Bronchial epithelial cell (primary cell): ENCODE measurements at places on chromosomes 7 and 10.
A peak's percentile ranks its signal among the peaks of the same experiment; 100 is the strongest.

GRCh38 chr7:4225881-4226523 is 456.1 kb upstream of the FOXK1 start:
- DNase-seq: no peak

DNA sequence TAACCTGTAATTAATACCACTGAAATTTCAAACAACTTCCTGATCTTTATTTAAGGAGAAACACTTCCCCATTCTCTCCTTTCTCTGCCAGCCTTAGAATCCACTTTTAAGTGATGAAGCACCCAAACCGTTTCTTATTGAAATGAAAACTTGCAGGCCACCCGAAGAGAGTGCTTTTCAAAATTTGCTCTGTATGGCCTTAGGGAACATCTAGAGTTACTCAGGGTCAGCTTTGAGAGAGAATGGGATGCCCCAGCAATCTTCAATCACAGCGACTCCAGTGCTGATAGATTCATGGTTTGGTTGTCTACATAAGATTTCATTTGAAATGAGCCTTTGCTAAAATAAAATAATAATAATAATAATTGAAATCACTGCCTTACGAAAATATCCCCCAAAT is 323.1 kb downstream of the PCLO start:
- no peak for DNase-seq

DNA sequence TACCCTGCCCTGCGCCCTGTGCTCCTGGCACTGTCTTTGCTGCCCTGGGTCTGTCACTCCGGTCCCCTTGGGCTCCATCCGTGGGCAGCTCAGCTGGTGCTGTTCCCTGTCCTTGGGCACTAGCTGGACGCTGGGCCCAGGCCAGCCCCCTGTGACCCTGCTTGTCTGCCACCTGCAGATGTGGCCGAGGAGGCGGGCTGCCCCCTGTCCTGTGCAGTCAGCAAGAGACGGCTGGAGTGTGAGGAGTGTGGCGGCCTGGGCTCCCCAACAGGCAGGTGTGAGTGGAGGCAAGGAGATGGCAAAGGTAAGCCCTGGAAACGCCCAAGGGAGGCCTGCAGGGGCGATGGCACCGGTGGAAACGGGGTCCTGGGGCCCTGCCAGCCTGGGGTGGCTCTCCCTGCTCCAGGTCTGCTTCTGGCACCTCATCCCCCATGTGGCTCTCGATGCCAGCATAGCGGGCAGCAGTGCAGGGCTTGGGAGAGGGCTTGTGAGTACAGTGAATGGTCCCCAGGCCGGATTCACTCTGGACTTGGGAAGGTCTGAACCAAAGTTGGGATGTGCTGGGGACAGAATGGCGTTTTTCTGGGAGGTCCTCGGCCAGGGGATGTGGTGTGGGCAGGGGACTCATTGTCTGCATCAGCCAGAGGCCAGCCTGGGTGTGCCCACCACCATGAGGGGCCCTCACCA is 26.2 kb upstream of the CSGALNACT2 start:
- no peak for DNase-seq

DNA sequence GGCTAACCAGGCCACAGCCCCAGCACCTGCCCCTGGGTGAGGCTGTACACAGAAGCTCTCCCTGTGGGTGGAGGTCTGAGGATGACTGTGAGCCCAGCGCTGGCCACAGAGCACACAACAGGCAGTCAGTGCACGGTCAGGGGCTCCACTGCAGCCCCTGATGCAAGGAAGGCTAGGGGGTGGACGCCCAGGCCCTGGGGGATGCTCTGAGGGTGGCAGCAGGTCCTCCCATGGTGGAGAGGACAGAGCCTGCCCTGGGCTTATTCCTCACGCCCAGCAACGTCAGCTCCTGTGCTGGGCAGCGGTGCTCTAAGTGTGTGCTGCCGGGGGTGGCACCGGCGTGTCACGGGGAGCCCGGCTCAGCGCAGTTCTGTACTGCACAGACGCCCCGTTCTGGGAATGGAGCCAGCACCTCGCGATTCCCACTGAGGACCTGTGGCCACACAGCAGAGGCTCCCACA is 223.2 kb downstream of the MAD1L1 start:
- DNase-seq: no peak

DNA sequence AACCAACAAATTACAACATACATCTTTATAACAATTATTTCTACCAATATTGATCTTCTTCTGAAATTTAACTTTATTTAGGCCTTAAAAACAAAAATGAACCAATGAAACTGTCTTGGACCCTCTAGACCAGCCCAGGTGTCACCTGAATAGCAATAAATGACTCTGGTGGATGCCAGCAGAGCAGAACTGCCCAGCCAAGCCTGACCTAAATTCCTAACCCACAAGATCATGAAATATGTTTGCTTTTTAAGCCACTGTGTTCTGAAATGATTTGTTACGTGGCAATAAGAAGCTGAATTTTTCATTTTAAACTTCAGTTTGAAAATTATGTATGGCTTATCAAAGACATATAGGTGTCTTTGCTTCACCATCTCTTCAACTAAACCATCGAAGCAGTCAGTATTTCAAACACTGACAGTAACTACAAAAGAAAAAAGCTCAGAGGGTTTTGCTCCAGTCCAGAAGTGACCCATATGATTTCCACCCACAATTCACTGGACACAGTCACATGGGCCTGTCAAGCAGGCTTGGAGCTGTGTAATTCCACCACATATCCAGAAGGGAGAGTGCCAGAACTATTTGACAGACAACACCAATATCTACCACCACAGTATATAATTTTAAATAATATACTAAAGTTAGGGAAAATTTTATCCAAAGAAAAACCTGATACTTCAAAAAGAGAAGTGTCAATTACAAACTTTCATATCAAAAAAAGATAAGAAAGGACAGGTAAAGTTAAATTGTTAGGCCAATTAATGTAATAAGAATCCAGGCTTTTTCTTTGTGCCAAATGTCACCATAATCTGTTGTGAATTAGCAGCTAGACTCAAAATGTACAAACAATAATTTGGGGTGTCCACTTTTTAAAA is 94.5 kb downstream of the KMT2C start:
- DNase-seq: peak; percentile 51

- DNase-seq: no peak
Measured at GRCh38 chr10:71603150-71603549, 116.4 kb downstream of the C10orf105 start.

DNA sequence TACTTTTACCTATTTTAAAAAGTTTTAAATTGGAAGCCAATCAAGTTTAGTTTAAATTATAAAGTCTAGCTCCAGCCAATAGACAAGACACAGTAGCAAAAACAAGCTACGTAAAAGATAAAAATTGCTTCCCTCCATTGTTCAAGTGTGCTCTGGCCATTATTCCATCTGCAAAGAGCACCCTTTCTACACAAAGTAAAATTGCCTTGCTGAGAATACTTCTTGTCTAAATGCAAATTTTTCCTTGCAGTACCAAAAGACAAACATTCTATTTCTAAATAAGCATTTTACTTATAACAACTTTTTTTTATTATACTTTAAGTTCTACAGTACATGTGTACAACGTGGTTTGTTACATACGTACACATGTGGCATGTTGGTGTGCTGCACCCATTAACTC is 75.9 kb upstream of the ZNF746 start:
- no peak for DNase-seq

DNA sequence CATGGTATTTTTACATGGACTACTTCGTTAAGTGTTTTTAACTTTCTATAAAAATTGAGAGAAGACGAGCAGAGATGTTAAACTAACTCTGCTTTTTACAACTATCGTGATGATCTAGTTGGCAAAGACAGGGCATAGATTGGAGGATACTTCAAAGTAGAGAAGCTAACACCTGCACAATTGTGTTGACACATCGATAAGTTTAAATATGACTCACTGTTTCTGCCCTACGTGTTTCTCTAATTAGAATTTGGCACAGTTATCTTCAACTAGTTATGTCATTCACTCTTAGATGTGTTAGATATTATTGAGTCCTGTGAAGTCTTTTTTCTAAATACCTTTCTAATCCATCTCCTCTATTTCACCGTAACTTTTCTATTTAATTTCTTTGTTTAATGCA is 68.5 kb upstream of the FERD3L start:
- peak; percentile 22 for DNase-seq

DNA sequence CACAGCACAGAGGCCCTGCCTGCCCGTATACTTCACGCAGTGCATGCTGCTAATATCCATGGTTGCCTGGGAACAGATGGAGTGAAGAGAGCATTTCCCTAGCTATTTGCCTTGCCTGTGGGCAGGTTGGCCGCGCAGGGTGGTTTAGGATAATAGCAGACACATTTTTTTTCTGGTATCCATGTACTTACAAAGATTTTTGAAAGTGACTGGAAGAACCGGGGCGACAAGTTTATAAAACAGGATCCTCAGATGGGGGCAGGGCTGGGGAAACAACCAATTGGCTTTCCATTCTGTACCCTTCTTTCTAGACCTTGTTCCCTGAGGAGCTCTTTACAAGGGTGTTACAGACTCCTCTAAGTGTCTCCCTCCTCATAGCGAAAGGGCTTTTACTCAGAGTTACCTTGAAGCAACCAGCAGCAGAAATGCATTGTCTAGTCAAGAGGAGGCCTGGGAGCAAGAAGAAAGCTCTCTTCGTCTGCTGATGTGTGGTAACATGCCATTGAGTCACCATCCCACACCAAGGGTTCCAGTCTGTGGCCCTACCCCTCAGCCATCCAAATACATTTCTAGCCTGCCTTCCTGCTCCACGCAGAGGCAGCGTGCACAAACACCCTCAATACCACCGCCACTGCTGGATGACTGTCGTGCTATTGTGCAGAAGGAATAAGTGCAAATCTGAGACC is 31.5 kb downstream of the MTURN start:
- peak; percentile 93 for DNase-seq

GRCh38 chr7:156251861-156252260 is 388.7 kb upstream of the RNF32 start:
- DNase-seq: no peak

- no peak for DNase-seq
Measured at GRCh38 chr10:78894089-78894840, 174.5 kb upstream of the ZMIZ1 start.

DNA sequence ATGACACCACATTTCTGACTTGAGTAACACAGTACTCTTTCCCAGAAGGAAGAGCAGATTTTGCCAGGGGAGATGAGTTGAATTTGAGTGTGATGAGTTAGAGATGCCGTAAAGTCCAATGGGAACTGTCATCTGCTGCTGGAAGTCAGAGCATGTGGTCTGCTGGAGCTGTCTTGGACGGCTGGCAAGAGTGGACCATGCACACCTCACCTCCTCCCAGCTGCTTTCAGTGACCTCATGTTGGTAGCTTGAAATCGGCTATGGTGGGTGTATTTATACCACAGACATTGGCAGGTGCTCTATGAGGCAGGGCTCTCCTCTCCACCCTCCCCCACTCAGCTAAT is 82.3 kb downstream of the COL13A1 start:
- no peak for DNase-seq

- no peak for DNase-seq
Measured at GRCh38 chr10:287814-288213, 152.6 kb downstream of the ZMYND11 start.

DNA sequence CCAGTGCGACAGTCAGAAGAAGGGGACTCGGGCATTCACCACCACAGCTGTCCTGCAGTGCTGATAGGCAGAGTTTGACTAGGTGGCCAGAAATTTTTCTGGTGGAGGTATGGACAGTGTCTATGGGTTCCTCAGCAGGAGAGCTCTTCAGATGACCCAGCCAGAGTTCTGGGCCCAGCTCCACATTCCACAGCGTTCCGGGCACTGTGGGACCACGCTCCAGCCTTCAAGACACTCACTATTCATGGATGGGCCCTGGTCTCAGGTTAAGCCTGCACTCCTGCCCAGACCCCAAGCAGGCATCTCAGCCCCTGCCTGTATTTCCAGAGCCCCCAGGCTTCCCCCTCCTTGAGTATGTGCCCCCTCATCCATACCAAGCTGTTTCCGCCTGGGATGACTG is 497.0 kb upstream of the FOXK1 start:
- DNase-seq: no peak

DNA sequence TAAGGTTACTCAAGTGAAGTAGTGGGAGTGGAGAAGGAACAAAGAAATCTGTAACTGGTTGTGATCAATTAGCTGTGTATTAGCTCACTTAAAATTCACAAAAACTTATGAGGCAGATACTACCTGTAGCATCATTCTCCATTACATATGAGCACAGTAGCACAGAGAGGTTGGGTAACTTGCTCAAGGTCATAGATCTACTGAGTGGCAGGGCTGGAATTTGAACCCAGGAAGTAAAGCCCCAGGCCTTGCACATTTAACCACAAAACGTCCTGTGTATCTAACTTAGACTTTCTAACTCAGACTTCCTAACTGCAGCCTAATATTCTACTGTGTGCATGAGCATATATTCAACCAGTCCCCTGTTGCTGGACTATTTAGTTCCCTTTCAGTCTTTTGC is 5.6 kb upstream of the SLF2 start:
- no peak for DNase-seq

- no peak for DNase-seq
Measured at GRCh38 chr10:132035476-132035875, 30.3 kb upstream of the JAKMIP3 start.

GRCh38 chr7:38492010-38492409 is 139.2 kb downstream of the AMPH start:
- DNase-seq: no peak

DNA sequence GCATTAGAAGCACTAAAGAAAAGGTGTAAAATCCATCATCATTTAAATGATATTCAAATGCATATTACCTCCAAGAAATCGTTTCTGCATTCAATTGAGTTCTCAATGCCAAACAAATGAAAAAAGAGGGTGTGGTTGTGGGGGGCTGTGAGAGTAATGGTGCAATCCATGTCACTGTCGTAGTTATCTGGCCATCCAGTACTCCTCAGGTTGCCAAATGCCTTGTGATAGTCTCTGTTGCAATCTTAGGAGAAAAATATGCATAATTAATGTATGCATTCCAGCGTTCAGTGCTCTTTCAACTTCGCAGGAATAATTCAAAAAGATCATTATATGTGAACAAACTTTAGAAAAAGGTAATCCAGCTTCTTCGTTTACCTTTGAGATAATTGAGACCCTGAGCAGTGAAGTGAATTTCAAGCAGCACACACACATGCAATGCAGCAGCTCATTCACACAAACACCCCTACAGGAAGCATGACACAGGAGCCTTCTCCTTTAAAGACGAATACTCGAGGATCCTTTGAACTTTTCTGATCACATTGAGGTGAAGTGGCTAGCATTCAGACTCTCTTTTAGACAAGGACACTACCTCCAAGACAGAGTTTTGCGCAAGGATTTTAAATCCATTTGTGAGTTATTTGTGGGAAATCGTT is 73.4 kb downstream of the OR13A1 start:
- no peak for DNase-seq

- DNase-seq: no peak
Measured at GRCh38 chr7:53940483-53940882, 601.7 kb upstream of the VSTM2A start.
